ENCODE measurements at places on chromosomes 12 and 14. TPM values are rescaled to one million over a fixed set of nuclear protein-coding genes. Genes with fewer than 3 reads are reported as not detected.

Gene GDF11
- 4.3 TPM for total RNA-seq

Gene COX14
- 39.0 TPM for total RNA-seq

Gene NEUROD4
- not detected for total RNA-seq

Gene FGF23
- not detected for total RNA-seq

All from fibroblast of lung (primary cell).